NCI-H1092 (cell line): ENCODE measurements at places on chromosomes 16 and 17.

DNA sequence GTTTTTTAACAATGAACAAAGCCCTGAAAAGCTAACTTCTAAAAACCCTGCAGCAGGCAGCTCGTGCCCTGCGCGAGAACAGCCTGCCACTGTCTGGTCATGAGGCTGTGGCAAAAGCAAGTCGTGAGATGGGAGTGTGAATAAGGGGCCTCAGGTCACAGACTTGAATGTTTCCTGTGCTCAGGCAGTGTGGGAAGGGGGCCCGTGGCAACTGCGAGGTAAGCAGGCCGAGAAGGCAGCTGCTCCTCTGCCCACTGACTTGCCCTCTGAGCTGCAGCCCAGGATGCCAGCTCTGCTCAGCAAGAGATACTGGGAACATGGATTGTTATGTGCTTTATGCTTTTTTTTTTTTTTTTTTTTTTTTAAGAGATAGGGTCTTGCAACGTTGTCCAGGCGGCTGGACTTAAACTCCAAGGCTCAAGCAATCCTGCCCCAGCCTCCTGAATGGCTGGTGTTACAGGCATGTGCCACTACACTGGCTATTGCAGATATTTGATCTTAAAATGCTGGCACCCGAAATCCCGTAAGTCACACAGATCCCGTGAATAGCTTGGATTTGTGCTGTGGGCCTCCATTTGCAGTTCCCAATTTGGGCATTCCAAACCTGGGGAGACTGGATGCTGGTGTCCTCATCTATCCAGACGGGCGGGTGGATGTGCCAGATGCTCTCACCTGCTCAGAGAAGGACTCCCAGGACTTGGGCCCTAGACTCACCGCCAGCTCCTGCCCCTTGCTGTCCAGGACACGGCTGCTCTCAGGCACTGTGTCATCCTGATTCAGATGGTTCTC is 44.0 kb downstream of the UBN1 start:
- DNase-seq: no peak

DNA sequence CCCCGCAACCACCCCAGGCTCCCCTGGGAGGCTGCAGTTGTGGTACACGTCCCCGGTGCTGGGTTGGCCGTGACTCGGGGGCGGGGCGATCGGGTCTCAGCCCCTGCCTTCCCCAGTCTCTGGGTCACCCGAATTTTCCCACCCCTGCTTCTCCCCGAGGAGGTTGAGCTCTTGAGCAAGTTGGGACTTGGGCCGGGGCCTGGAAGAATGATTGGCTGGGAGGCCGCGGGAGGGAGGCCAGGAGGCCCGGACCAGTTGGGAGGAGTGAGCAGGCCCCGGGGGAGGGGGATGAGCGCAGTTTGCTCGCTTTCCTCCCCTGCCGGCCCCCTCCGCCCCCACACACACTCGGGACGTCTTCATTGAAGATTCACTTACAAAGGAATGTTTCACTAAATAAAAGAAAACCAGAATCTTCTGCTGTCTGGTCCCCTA is 4.5 kb upstream of the HEXIM1 start:
- no peak for DNase-seq

GRCh38 chr16:6286176-6286575 is 1046.5 kb upstream of the RBFOX1 start:
- DNase-seq: no peak

- no peak for DNase-seq
These were observed 510.6 kb downstream of the CDH13 start for GRCh38 chr16:83137326-83137781.

DNA sequence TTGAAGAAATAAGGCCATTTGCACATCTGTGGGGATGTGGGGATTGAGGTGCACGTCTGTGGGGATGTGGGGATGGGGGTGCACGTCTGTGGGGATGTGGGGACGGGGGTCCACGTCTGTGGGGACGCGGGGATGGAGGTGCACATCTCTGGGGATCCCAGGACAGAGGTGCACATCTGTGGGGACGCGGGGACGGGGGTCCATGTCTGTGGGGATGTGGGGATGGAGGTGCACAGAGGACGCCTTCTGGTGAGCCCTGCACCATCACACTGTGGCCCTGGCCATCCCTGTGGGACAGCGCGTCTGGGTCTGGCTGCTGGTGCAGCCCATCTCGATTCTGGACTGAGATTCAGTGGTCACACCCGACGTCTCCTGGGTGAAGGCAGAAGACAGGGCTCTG is 161.4 kb downstream of the LAT start:
- no peak for DNase-seq
